ENCODE measurements at places on chromosomes 7 and 10.
A peak's percentile ranks its signal among the peaks of the same experiment; 100 is the strongest.

- no peak for DNase-seq
Observed at GRCh38 chr7:148686312-148686937, 12.3 kb upstream of the CUL1 start.

DNA sequence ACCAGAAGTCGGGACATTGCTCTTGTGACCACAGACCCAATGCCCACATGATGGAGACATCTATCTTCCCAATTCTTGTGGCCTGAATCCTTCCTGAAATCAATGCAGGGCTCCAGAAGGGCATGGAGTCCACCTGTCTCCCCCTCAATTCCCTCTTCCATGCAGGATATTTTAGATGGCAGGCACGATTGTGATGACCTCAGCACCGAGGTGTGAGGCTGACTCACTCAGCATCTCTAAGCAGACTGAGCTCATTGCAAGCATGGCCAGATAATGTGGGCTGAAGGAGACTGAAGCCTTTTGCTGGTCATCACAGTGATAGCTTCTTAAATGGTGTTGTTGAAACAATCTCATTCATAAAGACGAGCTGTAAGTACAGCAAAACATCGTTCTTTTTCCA lies 374.9 kb upstream of the PODXL start:
- no peak for DNase-seq

DNA sequence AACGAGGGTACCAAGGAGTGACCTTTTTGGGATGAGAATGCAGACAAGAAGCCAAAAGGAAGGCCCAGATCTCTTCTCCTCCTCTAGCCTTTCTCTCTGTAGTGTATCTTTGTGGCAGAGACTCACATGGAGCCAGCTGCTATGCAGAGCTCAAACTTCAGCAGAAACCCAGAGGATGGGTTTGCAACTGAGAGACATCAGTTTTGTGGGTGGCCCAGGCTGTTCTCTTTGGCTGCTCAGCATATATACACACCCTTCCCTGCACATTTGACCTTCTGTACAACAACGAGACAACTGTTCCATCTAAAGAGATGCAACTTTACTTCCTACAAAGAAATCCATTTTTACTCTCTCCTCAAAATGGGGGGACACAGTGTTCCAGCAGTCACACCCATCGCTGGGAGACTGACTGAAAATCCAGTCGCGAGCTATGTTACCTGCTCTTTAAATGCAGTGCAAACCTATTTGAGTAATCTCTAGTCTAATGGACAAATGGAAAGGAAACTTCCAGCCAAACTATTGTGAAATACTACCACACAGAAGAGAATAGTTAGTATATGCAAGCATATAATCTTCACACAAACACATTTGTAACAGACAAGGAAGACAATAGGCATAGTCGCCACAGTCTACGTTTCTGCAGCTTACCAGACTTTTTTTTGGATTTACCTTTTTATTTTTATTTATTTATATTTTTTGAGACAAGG lies 51.2 kb downstream of the GTF2I start:
- DNase-seq: no peak

DNA sequence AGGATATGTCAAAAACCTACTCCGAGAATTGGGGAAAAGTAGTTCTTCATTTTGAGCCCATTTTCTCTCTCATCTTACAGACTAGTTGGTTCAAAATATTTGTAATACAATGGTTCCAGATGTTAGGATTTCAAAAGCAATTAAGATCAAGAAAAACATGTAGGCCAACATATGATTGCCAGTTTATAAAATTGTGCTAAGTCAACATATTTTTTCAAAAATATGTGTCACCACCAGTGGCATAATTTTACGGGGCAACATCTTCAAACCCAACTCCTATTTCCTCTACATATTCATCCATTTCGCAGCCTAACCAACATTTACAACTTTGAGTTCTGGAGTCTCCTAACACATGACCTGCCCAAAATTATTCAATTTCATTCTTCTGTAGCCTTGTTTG lies 514.5 kb upstream of the TPK1 start:
- DNase-seq: no peak

- no peak for DNase-seq
Observed at GRCh38 chr10:14243221-14243620, 87.5 kb downstream of the FRMD4A start.

- no peak for DNase-seq
Observed at GRCh38 chr7:47181746-47182361, 400.1 kb downstream of the TNS3 start.

GRCh38 chr7:66919304-66919703 lies 1.7 kb upstream of the TMEM248 start:
- DNase-seq: no peak

GRCh38 chr10:132511121-132512051 lies 26.2 kb upstream of the INPP5A start:
- DNase-seq: no peak

- no peak for DNase-seq
Observed at GRCh38 chr10:178723-179122, 43.5 kb downstream of the ZMYND11 start.

DNA sequence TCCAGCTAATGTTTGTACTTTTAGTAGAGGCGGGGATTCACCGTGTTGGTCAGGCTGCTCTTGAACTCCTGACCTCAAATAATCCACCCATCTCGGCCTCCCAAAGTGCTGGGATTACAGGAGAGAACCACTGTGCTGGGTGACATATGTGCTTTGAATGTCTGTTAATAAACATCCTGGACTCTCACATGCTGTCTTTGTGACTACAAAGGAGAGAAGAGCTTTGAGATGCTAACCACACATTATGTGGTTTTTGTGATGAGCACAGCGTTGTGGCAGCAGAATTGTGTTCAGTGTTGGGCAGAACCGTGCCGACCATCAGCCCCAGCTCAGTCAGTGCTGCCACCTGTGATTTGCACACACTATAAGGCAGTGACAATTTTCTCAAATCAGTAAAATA lies 500.1 kb upstream of the KLF6 start:
- no peak for DNase-seq

GRCh38 chr10:28754930-28755718 lies 77.8 kb downstream of the BAMBI start:
- no peak for DNase-seq

GRCh38 chr7:73890555-73891147 lies 29.7 kb downstream of the TMEM270 start:
- no peak for DNase-seq

DNA sequence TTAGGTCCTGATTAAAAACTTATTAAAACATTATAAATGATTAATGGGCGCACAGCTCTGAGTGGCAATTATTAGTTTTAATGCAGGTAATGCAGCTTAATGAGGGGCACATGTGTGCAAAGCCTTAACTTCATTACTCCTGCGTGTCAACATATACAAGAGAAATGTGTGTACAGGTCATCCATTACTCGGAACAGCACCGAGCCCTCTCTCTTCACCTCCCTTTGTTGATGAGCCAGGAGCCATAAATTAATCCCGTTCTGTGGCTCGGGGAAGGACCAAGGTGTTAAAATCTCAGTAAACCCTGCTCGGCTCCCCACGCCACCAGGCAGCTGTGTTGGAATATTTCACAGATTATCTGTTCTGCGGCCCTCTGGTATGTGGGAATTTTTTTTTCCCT lies 77.8 kb downstream of the EBF3 start:
- no peak for DNase-seq

DNA sequence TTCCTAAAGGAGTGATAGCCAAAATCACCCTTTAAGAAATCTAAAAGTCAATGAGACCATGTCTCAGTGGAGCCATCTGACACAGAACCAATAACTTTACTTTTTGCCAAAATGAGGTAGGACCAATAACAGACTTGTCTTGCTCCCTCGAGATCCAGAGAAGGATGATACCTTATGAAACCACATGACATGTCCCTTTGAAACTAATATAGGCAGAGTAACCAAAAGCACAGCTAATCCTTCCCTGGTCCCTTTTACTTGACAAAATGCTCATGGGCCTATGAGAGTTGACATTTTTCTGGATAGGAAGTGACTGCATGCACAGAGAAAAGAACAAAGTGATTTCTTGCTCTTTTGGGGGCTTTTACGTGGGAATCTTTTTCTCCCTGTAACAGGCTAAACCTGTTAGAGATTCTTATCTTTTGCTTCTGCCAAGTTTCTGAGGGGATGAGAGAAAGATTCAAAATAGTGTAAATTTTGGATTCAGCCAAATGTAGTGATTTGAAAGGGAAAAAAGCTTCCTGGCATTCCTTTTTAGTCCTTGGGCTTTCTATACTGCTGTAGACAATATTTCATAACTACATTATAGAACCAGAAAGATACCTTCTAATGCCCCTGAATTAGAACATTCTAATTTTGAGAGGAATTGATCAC lies 87.6 kb downstream of the ARMH3 start:
- no peak for DNase-seq

- DNase-seq: peak; percentile 27
Observed at GRCh38 chr10:48363617-48364355, 57.3 kb downstream of the MAPK8 start.

DNA sequence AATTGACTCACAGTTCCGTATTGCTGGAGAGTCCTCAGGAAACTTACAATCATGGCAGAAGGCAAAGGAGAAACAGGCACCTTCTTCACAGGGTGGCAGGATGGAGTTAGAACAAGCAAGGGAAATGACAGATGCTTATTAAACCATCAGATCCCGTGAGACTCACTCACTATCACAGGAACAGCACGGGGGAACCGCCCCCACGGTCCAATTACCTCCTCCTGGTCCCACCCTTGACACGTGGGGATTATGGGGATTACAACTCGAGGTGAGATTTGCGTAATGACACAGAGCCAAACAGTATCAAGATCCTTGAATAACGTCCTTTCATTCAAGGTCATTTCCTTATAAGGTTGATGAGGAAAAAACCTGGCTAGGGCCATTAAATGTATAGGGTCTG lies 176.6 kb downstream of the TPK1 start:
- DNase-seq: no peak

- DNase-seq: no peak
Observed at GRCh38 chr10:33410860-33411234, 76.4 kb upstream of the NRP1 start.

DNA sequence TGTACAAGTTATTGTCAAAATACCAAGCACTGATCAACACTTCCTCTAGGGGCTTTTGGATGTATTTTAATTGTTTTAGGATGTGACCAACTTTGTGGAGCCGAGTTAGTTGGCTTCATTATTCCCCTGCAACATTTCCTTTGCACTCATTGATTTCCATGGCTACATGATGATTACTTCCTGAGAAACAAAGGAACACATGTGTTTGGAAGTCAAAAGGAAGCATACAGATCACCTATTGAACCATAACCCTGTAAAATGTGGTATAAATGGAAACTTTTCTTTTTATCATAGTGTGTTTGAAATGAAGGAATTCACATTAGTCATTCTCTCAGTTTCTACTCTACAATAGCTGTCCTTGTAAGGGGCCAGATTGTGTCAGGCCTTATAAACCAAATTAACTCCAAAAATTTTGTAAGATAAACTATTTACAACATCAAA lies 32.2 kb upstream of the EXOC6 start:
- DNase-seq: no peak

GRCh38 chr10:80414142-80414895 lies 6.0 kb downstream of the PRXL2A start:
- DNase-seq: no peak

- DNase-seq: no peak
Observed at GRCh38 chr7:81883801-81884393, 114.0 kb upstream of the HGF start.

- no peak for DNase-seq
Observed at GRCh38 chr10:131212763-131213325, 98.7 kb downstream of the TCERG1L start.

DNA sequence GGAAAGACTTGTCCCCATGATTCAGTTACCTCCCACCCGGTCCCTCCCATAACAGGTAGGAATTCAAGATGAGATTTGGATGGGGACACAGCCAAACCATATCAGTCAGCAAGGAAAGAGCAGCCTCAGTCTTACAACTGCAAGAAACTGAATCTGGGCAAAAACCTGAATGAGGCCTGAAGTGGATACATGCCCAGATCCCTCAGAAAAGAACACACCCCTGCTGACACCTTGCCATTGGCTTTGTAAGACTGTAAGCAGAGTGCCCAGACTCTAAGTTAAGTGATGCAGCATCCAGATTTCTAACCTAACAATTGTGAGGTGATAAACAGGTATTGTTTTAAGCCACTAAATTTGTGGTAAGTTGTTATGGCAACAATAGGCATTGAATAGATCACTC lies 670.8 kb downstream of the SORCS1 start:
- no peak for DNase-seq

DNA sequence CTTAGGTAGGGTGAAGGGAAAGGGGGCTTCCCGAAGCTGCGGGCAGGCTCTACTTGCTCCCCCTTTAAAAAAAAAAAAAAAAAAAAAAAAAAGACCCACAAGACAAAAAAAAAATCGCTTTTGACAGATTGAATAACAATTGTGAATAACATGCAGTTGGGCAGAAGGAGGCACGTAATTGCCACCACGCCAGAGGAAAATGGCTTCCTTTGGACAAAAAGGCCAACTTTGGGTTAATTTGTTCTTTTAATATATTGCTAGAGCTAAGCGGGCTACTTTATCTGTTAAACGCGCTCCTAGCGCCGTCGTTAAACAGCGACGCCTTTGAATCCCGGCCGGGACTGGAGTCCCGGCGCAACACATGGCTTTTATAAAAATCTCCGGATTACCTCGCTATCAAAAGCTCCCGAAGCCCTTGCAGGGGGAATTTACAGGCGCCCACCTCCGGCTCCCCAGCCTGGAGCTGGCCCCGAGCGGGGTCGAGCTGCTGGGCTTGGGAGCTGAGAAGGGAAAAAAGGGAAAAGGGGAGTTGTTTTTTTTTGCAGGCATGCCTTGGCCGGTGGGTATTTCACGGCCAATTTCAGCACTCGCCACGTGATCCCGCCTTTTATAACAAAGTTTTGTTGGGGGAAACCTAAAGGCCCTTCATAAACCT lies 1.2 kb downstream of the HOXA11 start:
- DNase-seq: no peak

GRCh38 chr10:131788386-131788785 lies 112.4 kb upstream of the PPP2R2D start:
- DNase-seq: no peak

DNA sequence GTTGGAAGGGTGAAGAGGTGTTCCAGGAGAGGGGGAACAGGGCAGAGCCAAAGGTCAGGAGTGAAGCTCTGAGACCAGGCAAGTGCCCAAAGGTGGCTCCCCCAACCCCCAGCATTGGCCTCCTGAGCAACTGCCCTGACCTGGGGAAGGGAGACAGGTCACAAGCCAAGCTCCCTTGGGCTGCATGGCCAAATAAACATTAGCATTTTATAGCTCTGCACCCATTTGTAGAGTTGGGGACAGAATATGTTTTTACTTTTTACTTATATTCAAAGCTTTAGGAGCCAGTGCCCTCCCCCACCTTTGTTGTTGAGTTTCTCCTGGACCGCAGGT lies 4.0 kb downstream of the UNC5B start:
- DNase-seq: no peak
